ENCODE measurements at places on chromosomes 7 and 10.

- DNase-seq, result no peak
Observed at GRCh38 chr10:21352886-21353285, 172.6 kb downstream of the SKIDA1 start.

GRCh38 chr7:119395024-119395423, 878.0 kb upstream of the KCND2 start:
- no peak for DNase-seq

DNA sequence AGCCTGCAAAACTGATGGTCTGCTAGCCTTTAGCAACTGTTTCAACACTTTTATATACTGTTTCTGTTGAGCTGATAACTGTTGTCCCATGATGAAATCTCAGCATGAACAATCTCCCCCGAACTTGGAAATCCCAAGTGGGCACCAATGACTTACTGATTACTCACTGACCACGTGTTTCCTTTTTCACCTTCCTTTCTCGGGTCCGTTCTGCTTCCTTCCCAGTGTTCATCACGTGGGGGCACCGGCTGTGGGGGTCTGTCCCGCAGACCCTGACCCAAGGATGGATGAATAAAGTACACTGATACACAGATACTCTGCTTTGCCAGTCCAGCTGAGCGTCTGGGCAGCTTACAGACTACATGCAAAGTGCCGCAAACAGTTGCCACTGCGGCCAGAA, 39.0 kb upstream of the RASGEF1A start:
- no peak for DNase-seq

- no peak for DNase-seq
Observed at GRCh38 chr7:156607332-156608172, 33.0 kb upstream of the RNF32 start.

DNA sequence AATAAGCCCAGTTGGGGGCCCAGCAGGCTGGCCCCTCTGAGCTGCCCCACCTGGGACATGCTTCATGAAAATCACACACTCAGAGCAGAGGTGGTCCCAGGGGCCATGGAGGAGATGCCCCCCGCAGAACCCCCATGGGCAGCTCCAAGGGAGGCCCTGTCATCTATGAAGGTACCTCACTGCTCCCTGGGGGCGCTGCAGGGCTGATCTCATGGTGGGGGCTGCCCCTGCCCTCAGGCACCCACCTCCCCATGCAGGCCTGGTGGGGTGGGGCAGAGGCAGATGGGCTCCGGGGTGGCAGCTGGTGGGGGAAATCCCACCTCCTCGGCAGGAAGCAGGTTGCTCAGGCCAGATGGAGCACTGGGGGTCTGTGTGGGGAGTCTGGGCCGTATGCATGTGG, 60.5 kb downstream of the YKT6 start:
- DNase-seq, result peak; percentile 41

DNA sequence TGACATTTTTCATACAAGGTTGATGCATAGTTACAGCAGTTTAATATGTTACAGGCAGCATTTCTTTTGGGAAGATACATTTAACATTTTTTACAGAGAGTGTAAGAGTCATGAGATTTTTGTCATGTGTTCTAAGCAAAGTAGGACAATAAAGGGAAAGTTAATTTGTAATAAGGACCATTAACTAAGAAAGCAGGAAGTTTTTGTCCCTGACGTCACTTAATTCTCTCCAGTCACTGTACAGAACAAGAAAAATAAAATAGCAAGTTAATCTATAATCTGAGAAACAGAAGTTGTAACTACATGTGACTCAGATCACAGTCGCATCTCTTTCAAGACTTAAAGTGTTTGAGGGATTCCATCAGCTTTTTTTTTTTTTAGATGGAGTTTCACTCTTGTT, 49.5 kb upstream of the CAPZA2 start:
- DNase-seq, result no peak
